Caco-2 (cell line): ENCODE measurements at places on chromosomes 1 and 21. TPM values are rescaled to one million over a fixed set of nuclear protein-coding genes. Genes with fewer than 3 reads are reported as not detected.

Gene PADI1
- total RNA-seq: not detected in 2 replicates

Gene TRPM2
- 0.07 and 0.20 TPM in 2 replicates for total RNA-seq

GRCh38 chr1:26078286-26079177, 11.1 kb upstream of the TRIM63 start:
- no peak overlapping the region for H3K4me3 ChIP-seq
- H3K4me1 ChIP-seq: peaks cover 40% of the 10 kb centered on the region
- H3K36me3 ChIP-seq: no peaks in the 10 kb centered on the region
- peak; percentile 66 for DNase-seq

DNA sequence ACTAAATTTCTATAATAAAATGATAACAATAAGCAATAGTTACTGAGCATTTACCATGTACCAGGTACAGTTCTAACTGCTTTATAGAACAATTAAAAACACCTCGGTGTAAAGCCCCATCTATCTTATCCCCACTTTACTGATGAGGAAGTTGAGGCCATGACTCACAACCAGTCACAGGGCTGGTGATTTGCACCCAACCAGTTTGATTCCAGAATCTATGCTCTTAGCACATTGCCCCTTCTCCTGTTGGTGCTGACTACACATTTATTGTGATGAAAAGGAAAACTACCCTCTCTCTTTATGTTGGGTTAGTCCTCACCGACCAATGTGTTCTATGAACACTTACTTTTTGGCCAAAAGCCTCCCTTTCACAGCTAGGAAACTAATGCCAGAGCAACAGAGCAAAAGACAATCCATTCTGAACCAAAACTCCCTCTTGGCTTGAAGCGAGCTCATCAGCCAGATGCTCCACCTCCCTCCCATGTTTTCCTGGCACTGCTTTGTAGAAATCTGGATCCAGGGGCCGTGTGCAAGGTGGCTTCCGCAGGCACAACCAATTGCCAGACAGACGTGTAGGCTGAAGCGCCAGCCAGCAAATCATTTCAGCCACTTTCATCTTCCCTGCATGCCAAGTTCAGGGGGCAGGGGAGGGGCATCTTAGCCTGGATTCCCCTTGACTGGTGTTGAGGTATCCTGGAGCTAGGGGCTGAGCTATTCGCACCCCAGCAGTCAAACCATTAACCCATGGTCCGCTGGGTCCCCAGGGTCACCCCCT, 32.0 kb upstream of the SLC30A1 start:
- no peak for DNase-seq
- peaks cover 63% of the 10 kb centered on the region for H3K4me1 ChIP-seq
- H3K4me3 ChIP-seq: no peak overlapping the region
- no peaks in the 10 kb centered on the region for H3K36me3 ChIP-seq

Gene UBE2U
- total RNA-seq: not detected in 2 replicates

Gene A3GALT2
- total RNA-seq: not detected in 2 replicates

DNA sequence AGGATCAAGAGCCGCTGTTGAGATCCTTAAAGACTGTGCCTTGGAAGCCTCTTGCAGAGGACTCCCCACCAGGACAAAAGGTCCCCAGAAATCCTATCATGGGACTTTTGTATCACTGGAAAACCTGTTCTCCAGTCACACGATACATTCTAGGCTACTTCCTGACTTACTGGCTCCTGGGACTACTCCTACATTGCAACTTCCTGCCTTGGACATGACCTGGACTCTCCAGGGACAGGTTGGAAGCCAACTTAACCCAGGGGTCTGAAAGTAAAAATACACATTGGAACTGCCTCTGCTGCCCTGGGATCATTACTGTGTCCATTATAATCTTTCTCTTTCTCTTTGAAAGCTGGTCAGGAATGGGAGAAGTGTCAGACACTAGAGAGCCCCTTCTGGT, 9.9 kb downstream of the PIGV start:
- H3K36me3 ChIP-seq: no peaks in the 10 kb centered on the region
- no peaks in the 10 kb centered on the region for H3K27me3 ChIP-seq
- no peak overlapping the region for H3K27ac ChIP-seq

Gene DENND2D
- total RNA-seq: 20.4 and 23.2 TPM in 2 replicates

DNA sequence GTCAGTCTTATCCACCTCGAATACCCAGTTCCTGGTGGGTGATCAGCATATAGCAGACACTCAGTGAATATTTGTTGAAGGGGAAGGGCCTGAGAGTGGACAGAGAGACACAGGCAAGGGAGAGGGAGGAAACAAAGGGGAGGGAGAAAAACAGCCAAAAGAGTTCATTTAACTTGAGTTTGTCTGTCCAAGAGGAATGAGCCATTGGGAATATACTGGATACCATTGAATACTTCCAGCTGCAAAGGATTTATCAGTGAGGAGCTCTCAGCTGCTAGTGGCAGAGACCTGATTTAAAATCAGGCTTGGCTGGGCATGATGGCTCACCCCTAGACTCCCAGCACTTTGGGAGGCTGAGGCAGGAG, 11.5 kb upstream of the BGLAP start:
- H3K27me3 ChIP-seq: no peaks in the 10 kb centered on the region
- no peaks in the 10 kb centered on the region; the same call in none of the 2 replicates for H3K36me3 ChIP-seq
- H3K4me3 ChIP-seq: no peak overlapping the region
- no peak for DNase-seq
- H3K4me1 ChIP-seq: peaks cover 19% of the 10 kb centered on the region

- no peak for DNase-seq
- no peak overlapping the region for H3K4me3 ChIP-seq
- H3K27me3 ChIP-seq: no peaks in the 10 kb centered on the region
- H3K36me3 ChIP-seq: no peaks in the 10 kb centered on the region
- H3K4me1 ChIP-seq: no peaks in the 10 kb centered on the region
Measured at GRCh38 chr1:66730462-66730861, 21.8 kb upstream of the DYNLT5 start.

GRCh38 chr1:209629621-209630382, 22.4 kb downstream of the LAMB3 start:
- DNase-seq: no peak
- no peak overlapping the region for H3K4me3 ChIP-seq
- H3K27me3 ChIP-seq: no peaks in the 10 kb centered on the region
- H3K4me1 ChIP-seq: no peaks in the 10 kb centered on the region
- H3K36me3 ChIP-seq: peaks cover 16% of the 10 kb centered on the region

DNA sequence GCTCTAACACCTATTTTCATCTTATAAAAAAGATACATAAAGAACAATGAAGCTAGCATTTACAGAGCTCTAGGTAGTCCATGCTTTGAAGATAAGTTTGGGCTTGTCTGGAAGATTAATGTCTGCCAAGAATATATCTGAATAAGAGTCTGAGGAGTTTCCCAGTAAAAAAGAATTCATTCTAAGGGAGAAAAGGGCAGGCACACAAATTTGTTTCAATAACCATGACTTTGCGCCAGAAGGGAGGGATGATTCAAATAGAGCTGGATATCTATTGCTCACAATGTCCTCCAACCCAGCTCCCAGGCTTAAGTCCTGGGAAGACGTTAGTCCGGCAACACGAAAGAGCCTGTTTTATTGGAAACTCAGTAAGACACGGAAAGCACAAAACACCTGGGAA, 9.7 kb upstream of the TTLL7 start:
- no peak for DNase-seq
- H3K27ac ChIP-seq: no peak overlapping the region
- no peaks in the 10 kb centered on the region for H3K27me3 ChIP-seq

Gene LPAR3
- total RNA-seq: not detected in 2 replicates

- H3K36me3 ChIP-seq: no peaks in the 10 kb centered on the region
- H3K27ac ChIP-seq: no peak overlapping the region
- no peaks in the 10 kb centered on the region for H3K27me3 ChIP-seq
- H3K4me1 ChIP-seq: peaks cover 20% of the 10 kb centered on the region
Measured at GRCh38 chr21:28776251-28776650, 216.4 kb downstream of the LTN1 start.

Gene ADAMTSL4
- 16.1 and 17.6 TPM in 2 replicates for total RNA-seq

DNA sequence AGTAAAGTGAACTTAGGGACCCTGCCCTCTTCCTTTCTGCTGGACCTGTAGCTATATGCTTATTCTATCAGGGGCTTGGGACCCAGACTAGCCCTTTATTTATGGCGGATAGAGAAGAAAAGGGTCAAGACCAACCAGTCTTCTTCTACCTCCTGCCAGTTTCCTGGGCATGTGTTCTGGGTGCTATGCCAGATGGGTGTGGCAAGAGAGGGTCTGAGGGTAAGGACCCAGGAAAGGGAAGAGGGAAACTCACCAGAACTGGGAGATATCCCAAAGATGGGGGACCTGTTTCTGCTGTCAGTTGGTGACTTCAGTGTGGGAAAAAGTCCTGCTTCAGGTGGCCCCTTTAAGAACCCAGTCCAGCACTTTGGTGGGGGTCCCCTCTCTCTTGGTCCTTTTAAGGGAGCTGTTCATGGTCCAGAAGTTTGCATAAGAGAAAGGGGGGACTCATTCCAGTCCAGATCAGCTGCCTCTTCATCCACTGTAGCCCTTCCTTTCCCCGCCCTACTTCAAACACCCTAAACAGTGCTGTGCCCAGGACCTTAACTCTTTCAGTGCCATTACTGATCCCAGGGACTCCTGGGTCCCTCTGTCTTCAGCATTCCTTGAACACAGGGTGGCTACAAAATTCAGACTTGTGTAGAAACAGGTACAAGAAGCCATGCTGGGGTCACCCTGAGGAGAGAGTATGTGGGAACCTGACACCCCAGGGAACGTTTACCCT, 18.4 kb downstream of the SSR2 start:
- no peak overlapping the region for H3K27ac ChIP-seq
- H3K36me3 ChIP-seq: no peaks in the 10 kb centered on the region
- no peak for DNase-seq
- peaks cover 7% of the 10 kb centered on the region for H3K4me1 ChIP-seq

Gene CPT2
- total RNA-seq: 12.5 and 14.4 TPM in 2 replicates

Gene TRIM17
- total RNA-seq: 4.0 and 4.5 TPM in 2 replicates

Gene GJA4
- not detected in 2 replicates for total RNA-seq

Gene PCNT
- 38.4 and 44.2 TPM in 2 replicates for total RNA-seq

Gene SLC30A7
- total RNA-seq: 16.1 and 16.4 TPM in 2 replicates

DNA sequence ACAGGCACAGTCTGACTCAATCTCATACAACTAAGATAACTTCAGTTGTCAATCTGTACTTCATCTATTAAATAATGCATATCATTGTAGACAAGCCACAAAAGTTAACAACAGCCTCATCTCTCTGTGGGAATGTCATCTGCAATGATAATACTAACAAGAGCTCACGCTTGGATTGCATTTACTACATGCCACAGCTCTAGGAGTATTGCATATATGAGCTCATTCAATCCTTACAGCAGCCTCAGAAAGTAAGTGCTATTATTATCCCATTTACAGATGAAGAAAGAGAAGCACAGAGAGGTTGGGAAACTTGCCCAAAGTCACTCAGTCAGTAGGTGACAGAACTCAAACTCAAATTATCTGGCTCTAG, 105.7 kb upstream of the GUCA2B start:
- no peaks in the 10 kb centered on the region for H3K4me1 ChIP-seq
- DNase-seq: no peak
- H3K27me3 ChIP-seq: no peaks in the 10 kb centered on the region
- H3K4me3 ChIP-seq: no peak overlapping the region
- H3K36me3 ChIP-seq: no peaks in the 10 kb centered on the region

DNA sequence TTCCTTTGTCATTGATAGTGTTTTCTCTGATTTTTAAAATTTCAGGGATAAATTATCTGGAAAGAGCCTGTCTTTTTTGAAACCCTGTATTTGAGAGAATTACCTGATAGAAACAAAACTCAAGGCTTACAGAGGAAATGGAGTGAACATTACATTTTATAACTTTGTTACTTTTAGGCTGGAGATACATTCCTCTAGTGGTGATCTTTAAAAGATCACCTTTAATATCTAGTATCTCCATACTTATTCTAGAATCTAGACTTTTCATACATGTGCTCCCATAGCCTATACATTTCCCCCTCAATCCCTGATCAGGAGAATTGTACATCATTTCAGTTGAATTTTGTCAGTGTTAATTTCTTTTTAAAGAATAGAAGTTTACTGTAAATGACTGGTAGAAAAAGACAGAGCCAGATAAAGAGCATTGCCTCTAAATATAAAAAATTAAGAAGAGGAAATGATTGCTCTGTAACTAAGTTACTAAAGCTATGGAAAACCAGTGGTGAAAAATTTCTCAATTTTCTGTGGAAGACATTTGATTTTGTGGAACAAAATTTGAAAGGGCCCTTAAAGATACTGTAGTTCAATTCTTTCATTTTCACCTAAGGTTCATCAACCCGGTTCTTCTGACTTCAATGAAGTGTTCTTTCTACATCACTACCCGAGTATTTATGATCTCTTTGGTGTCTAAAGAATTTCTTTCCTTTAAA, 33.7 kb downstream of the RASAL2 start:
- H3K4me3 ChIP-seq: no peak overlapping the region
- H3K36me3 ChIP-seq: no peaks in the 10 kb centered on the region
- H3K4me1 ChIP-seq: peaks cover 59% of the 10 kb centered on the region
- peak overlapping the region; percentile 96 for H3K27ac ChIP-seq

GRCh38 chr1:39065542-39065941, 39.4 kb downstream of the NDUFS5 start:
- H3K27me3 ChIP-seq: no peaks in the 10 kb centered on the region
- H3K27ac ChIP-seq: no peak overlapping the region
- H3K4me1 ChIP-seq: no peaks in the 10 kb centered on the region
- H3K36me3 ChIP-seq: no peaks in the 10 kb centered on the region
- no peak overlapping the region for H3K4me3 ChIP-seq

GRCh38 chr21:29920938-29921337, 18.9 kb downstream of the GRIK1 start:
- H3K4me1 ChIP-seq: no peaks in the 10 kb centered on the region
- no peaks in the 10 kb centered on the region for H3K36me3 ChIP-seq
- no peak overlapping the region for H3K27ac ChIP-seq
- H3K4me3 ChIP-seq: no peak overlapping the region

DNA sequence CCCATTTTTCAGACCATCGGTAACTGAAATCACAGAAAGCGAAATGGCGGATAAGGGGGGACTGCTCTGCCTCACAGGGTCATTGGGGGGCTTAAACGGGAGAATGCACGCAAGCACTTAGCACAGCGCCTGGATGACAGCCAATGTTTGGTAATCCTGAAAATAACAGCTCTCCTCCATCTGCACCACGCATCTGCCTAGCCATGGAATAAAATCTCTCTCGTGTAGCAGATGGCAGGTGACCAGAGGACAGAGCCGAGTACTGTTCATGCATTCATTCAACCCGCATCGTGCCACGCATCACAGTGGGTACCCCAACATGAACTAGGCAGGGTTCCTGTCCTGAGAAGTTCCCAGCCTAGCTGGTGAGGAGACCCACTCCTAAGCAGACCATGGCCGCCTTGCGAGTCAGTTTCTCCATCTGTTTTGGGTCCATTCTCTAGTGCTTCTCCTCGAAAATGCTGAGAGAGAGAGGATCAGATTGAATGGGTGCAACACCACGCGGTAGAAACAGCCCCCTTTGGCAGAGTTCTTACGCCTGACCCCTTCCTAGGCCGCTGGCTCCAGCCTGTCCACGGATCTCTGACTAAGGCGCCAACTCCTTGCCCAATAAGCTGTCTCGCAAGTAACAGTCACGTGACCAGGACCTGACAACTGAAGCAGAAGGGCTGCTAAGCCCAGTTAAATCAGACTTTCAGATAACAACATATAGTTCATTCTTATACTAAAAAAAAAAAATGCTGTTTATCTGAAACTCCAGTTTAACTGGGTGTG, 7.3 kb downstream of the SLC1A7 start:
- H3K4me3 ChIP-seq: no peak overlapping the region
- no peaks in the 10 kb centered on the region for H3K27me3 ChIP-seq
- no peaks in the 10 kb centered on the region for H3K4me1 ChIP-seq
- H3K27ac ChIP-seq: no peak overlapping the region
- no peaks in the 10 kb centered on the region for H3K36me3 ChIP-seq
- no peak for DNase-seq
